ENCODE measurements at places on chromosomes 2 and 18. TPM values are rescaled to one million over a fixed set of nuclear protein-coding genes. Genes with fewer than 3 reads are reported as not detected.

GRCh38 chr18:34977838-34978532, 63.2 kb upstream of the MAPRE2 start:
- peak; percentile 13 for DNase-seq

GRCh38 chr2:101617796-101618195, 79.7 kb upstream of the MAP4K4 start:
- no peak for DNase-seq

GRCh38 chr2:203798296-203799087, 69.1 kb upstream of the CTLA4 start:
- DNase-seq = no peak

DNA sequence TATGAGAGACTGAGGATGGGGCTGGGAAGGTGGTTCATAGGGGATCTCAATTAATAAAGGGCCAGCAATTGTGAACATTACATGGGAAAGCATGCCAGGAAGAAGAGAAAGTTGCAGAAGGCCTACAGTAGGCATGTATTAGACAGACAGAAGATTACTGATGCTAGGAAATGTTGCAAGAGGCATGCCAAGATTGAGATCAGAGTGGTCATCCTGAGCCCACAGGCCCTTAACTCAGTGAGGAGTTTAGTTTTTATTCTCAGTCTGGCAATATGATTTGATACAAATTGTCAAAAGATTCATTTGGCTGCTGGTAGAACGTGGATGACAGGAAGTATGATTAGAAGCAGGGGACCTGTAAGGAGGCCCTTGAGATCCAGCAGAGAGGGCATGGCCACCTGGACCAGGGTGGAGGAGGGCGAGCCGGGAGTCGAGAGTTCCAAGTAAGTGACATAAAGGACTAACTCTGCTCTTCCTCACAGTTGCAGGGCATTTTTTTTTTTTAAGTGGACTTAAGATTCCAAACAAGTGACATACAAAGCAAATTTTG, 54.9 kb downstream of the EPHA4 start:
- DNase-seq = peak; percentile 6

- no peak for DNase-seq
Measured at GRCh38 chr2:175227393-175227792, 45.9 kb upstream of the ATP5MC3 start.

CKAP2L gene
- 19.1 TPM for total RNA-seq

TMEM200C gene
- total RNA-seq = not detected

SRD5A2 gene
- total RNA-seq = not detected

RTTN gene
- total RNA-seq = 26.6 TPM

Measured in CD8-positive, alpha-beta memory T cell (primary cell).